Calu3 (cell line): ENCODE measurements at places on chromosomes 4 and X. TPM values are rescaled to one million over a fixed set of nuclear protein-coding genes. Genes with fewer than 3 reads are reported as not detected.

The PHOX2B gene
- total RNA-seq, result not detected in 2 replicates

The MOSPD2 gene
- total RNA-seq, result 20.4 and 21.2 TPM in 2 replicates

The CACNA1F gene
- not detected in 2 replicates for total RNA-seq

The GLOD5 gene
- not detected in 2 replicates for total RNA-seq

The NAA11 gene
- not detected in 2 replicates for total RNA-seq

The SSX4 gene
- total RNA-seq, result not detected in 2 replicates

The ANOS1 gene
- 0.33 and 0.56 TPM in 2 replicates for total RNA-seq

The ASMT gene
- not detected in 2 replicates for total RNA-seq

The SULT1B1 gene
- total RNA-seq, result 0.26 and 0.27 TPM in 2 replicates

The PCDH10 gene
- total RNA-seq, result not detected in 2 replicates

The STOX2 gene
- total RNA-seq, result 7.1 and 10.0 TPM in 2 replicates

The VSIG4 gene
- not detected in 2 replicates for total RNA-seq

The HGFAC gene
- not detected in 2 replicates for total RNA-seq

The PPP4R3C gene
- not detected in 2 replicates for total RNA-seq

The FOXR2 gene
- not detected in 2 replicates for total RNA-seq

The ADH6 gene
- 1.2 and 1.6 TPM in 2 replicates for total RNA-seq

The OPRPN gene
- not detected in 2 replicates for total RNA-seq

The RNF128 gene
- total RNA-seq, result 40.1 and 54.5 TPM in 2 replicates
